Small intestine (tissue), 16 donors: ENCODE measurements at places on chromosomes 4 and X. TPM values are rescaled to one million over a fixed set of nuclear protein-coding genes. Genes with fewer than 3 reads are reported as not detected.

NRK gene
- not detected for polyA plus RNA-seq

DNA sequence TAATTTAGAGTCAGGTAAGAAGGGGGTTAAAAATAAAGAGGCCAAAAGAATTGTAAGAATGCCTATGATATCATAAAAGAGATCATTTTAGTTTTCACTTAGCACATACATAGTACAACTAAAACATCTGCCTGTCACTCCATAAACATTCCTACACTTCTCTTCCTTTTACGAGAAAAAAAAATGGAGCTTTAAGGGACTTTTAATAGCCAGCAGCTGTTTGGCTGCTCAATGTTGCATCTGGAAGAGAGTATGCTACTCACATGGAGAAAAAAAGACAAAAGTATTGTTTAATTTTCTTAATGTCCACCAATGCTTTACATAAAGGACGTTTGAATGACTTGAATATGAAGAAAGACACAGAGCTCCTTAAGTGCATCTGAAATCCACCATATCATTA, 48.7 kb upstream of the TNIP3 start:
- H3K4me3 ChIP-seq: no peak overlapping the region
- no peak overlapping the region for H3K27ac ChIP-seq
- DNase-seq: no peak
- no peaks in the 10 kb centered on the region for H3K36me3 ChIP-seq

- H3K36me3 ChIP-seq: no peaks in the 10 kb centered on the region
- H3K27me3 ChIP-seq: no peaks in the 10 kb centered on the region
- no peaks in the 10 kb centered on the region for H3K4me1 ChIP-seq
- no peak for DNase-seq
- H3K4me3 ChIP-seq: no peak overlapping the region
These were observed 55.7 kb downstream of the SPANXN3 start for GRCh38 chrX:143461606-143462005.

- no peaks in the 10 kb centered on the region for H3K36me3 ChIP-seq
- no peak overlapping the region for H3K4me3 ChIP-seq
- no peak overlapping the region for H3K27ac ChIP-seq
- H3K27me3 ChIP-seq: no peaks in the 10 kb centered on the region
- DNase-seq: no peak
These were observed 354.7 kb downstream of the FBXW7 start for GRCh38 chr4:152181150-152181549.
